ENCODE measurements at places on chromosomes 4 and X.
A peak's percentile ranks its signal among the peaks of the same experiment; 100 is the strongest.

- DNase-seq = peak; percentile 92
Observed at GRCh38 chrX:1453951-1454785, 1.5 kb upstream of the ASMTL start.

DNA sequence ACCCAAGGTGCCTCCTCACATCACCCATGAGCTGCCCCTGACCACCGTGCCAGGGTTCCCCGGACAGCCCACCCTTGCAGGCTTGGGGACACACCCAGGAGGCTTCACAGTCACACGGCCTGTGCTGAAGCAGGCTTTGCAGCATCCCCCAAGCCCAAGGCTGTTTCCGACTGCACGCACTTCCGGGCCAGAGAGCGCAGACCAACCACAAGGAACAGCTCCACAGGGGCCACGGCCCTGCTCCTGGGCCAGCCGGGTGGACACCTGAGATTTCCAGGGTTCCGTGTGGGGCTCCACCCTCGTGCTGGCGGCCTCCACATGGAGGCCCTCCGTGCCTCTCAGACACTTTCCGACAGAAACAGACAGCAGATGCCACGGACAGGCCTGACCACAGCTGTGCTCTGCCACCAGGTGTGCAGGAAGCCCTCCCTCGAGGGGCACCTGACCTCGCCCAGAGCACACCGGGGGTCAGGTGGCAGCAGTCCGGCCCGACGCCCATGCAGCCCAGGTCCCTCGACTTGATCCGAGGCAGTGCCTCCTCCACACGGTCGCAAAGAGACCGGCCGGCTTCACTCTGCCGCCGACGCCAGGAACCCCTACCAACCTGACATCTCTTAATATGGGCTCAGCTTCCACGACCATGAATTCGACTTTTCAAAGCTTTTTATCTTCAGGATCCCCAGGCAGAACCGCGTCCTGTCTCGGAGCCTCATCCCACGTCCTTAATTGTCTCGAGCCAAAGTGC lies 8.0 kb downstream of the CTBP1 start:
- DNase-seq = no peak

GRCh38 chr4:8846046-8846720 lies 25.5 kb downstream of the HMX1 start:
- DNase-seq = no peak

DNA sequence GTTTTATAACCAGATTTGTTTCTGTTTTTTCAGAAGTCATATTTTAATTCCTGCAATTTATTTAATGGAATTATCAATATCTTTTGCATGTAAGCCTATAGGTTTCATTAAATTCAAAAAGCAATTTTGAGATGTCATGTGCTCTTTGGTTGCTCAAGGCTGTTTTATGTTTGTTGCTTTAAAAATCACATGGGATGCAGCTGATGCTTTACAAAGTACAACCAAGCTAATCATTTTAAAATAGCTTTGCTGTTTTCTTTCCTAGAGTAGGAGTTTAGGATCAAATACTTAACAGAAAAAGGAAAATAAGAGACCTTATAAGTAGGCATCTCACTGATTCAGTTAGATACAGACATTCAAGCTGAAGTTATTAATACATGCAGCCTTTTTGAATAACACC lies 11.3 kb downstream of the CPEB2 start:
- DNase-seq = no peak

DNA sequence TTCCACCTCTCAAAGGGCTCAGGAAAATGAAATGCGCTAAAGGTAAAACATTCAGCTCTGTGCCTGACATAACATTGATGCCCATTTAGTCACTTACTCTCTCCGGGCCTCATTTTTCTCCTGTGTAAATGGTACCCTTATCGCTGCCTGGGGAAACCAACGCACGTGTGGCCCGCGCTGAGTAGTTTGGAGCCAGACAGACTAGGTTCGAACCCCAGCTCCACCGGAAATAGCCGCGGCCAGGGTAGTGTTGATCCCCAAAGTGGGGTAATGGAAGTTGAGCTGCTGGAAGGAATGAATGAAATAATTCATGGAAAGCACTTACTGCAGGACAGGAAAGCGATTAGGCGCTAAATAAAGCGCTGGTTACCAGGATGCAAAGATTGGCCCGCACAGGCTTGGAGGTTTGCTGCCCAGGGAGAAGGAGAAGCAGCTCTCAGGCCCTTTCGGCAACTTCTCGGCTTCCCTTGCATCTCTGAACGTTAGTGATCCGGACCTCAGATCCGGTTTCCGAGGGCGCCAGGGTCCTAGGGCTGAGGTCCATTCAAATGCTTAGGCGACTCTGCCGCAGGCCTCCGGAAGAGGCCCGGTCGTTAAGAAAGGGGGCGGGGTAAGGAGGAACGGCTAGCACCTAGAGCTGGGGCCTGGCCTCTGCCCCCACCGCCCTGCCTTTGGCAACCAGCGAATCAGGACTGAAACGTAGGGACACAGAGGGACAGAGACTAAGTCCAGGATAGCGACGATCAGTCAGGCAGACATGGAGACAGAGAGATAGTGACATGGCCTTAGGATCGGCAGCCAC lies 13.3 kb downstream of the NKX3-2 start:
- no peak for DNase-seq

- DNase-seq = no peak
Observed at GRCh38 chrX:115261148-115261547, 27.3 kb upstream of the LRCH2 start.

DNA sequence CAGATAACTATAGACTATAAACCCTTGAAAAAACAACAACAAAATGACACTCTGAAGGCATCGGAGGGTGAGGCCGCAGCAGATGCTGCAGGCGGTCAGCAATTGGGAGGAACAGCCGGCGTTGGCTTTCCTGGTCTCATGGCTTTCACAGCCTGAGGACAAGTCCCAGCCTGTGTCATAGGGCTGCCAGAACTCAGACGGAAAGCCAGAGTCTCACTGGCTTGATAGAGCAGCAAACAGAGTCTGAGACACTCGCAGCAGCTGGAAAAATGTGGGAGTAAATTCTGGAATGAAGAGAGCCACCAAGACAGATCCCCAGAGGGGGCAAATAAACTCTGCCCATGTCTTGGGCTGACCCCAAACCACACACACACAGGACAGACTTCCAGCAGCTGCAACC lies 86.3 kb downstream of the PPP2R2C start:
- DNase-seq = no peak

GRCh38 chr4:74751856-74752255 lies 42.5 kb downstream of the BTC start:
- DNase-seq = no peak

DNA sequence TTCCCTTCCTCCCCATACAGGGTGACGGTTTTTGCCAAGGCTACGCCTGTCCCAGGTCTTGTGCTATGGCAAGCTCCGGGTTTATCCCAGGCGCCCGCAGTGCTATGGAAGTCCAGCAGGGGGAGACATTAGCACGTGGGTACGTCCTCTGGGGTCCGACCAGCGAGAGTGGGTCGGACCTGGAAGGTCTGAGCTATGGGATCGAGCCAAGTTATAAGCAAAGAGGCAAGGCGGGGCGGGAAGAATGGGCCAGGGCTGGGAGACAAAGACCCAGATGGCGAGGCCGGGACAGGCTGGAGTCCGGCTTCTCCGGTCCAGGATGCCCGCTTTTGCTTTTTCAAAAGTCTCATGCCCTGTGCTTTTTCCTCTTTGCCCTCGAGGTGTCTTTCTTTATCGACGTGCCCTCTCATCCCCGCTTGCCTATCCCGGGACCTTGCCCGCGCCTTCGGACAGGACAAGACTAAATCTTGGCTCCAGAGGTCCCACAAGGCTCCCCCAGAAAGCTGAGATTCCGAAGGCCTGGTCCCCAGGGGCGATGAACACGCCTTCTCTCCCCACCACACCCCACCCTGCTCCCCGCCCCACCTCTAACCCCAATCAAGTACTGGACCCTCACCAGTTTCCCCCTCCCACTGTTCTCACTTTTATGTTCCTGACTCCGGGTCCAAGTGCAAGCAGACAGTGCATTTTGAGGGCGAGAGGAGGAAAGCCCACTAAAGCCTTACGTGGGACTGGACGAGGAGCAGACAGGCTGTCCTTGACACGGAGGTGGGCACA lies 785 bp upstream of the EFNB1 start:
- DNase-seq = peak; percentile 76

- no peak for DNase-seq
Observed at GRCh38 chrX:17098516-17099247, 152.2 kb downstream of the REPS2 start.

GRCh38 chrX:130716781-130717413 lies 186.1 kb downstream of the ENOX2 start:
- DNase-seq = no peak

GRCh38 chr4:169313732-169314131 lies 43.0 kb upstream of the SH3RF1 start:
- no peak for DNase-seq

GRCh38 chrX:9071031-9071650 lies 37.2 kb upstream of the FAM9B start:
- no peak for DNase-seq

GRCh38 chr4:119510395-119511149 lies 118.0 kb downstream of the PDE5A start:
- no peak for DNase-seq

GRCh38 chrX:147757750-147758149 lies 154.0 kb upstream of the FMR1 start:
- no peak for DNase-seq

DNA sequence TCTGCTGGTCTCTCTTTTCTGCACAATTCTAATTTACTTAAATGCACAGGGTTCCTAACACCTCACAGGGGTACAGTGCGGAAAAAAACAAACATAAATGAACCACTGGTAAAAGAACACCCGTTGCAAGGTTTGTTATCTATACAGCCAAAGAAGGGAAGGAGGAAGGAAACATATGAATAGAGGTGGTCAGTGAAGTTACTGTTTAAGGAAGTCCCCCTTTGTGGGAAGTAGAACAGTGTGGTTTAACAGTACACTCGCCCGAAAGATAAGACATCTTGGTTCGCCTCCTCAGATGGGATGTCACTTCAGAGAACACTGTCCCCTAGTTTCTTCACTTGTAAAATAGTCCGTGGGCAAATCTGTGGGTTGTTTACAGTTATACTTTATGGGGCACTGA lies 57.5 kb downstream of the TEC start:
- DNase-seq = no peak

DNA sequence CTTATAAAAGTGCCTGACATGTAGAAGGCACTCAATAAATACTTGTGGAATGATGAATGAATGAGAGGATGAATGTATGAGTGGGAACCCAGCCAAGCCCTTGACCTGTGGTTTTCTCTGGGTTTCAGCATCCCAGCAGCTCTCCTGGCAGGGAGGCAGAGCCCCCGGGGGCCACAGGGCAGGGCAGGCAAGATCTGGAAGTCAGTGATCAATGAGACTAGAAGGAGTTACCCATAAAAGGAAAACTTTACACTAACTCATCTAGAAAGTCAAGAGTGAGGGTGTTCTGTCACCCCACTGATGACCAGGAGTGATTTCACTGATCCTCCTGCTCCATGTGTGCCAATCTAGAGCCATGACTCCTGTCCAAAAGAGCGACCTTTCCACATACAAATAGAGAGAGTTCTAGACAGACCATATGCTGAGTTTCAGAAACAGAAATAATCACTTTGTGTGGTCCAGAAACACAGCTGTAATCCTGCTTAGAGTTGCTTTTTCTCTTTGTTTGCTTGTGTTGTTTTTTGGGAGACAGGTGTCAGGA lies 37.4 kb downstream of the MGARP start:
- no peak for DNase-seq

- no peak for DNase-seq
Observed at GRCh38 chrX:17012465-17012864, 66.0 kb downstream of the REPS2 start.

DNA sequence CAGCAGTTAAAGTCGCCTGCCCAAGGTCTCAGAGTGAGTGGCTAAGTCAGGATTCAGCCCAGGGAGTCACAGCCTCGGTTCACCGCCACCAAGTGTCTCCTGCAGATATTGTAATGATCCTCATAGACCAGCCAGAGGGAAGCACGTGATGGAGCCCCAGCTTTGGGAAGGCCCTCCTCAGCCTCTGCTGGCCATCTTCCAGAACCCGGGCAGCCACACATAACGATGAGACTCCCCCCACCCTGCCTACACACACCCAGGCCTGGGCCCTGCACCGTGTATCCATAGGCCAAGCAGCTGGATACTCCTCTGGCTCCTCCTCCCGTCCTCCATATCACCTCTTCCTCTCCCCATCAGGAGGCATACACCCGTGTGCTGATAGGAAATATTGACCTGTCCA lies 19.6 kb upstream of the SASH3 start:
- no peak for DNase-seq

- no peak for DNase-seq
Observed at GRCh38 chrX:44971674-44972073, 98.7 kb downstream of the KDM6A start.

DNA sequence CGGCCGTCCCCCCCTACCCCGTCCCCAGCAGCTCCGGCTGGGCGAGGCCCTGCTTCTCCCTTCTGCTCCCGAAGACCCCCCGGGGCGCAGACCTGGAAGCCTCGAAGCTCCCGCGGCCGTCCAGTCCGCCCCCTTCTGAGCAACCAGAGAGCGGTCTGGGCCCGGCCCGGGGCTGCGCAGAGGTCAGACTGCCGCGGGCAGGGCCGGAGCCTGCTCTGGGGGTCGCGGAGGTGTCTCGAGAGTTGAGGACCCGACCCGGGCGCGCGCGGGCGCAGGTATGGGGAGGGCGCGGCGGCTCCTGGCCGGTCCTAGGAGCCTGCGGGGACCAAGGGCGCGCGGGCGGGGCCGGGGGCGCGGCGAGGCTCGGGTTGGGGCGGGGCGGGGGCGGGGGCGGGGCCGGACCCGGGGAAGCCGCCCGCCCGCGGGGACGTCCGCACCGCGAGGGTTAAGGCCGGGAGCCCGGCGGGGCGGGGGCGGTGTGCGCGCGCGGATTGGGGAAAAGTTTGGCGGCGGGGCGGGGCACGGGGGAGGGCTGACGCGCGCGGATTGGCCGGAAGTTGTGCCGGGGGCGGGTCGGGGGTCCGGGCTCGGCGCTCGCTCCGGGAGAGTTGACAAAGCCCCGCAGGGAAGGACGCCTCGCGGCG lies at the start of gene FGFRL1:
FGFRL1 (plus strand) TSS at position 605 of the 644 bp plus-strand sequence. CDS start 860 bp downstream, outside the sequence.
- peak; percentile 87 for DNase-seq

- DNase-seq = no peak
Observed at GRCh38 chr4:170139764-170140163, 50.0 kb upstream of the AADAT start.

- DNase-seq = no peak
Observed at GRCh38 chr4:14659286-14659685, 343.0 kb upstream of the CPEB2 start.

All from stimulated activated naive CD8-positive, alpha-beta T cell treated with anti-CD3 and anti-CD28 coated beads, Interleukin-15, amount 100 ng/mL, for 72 hours (primary cell).